ENCODE measurements at places on chromosomes 6 and 20.

DNA sequence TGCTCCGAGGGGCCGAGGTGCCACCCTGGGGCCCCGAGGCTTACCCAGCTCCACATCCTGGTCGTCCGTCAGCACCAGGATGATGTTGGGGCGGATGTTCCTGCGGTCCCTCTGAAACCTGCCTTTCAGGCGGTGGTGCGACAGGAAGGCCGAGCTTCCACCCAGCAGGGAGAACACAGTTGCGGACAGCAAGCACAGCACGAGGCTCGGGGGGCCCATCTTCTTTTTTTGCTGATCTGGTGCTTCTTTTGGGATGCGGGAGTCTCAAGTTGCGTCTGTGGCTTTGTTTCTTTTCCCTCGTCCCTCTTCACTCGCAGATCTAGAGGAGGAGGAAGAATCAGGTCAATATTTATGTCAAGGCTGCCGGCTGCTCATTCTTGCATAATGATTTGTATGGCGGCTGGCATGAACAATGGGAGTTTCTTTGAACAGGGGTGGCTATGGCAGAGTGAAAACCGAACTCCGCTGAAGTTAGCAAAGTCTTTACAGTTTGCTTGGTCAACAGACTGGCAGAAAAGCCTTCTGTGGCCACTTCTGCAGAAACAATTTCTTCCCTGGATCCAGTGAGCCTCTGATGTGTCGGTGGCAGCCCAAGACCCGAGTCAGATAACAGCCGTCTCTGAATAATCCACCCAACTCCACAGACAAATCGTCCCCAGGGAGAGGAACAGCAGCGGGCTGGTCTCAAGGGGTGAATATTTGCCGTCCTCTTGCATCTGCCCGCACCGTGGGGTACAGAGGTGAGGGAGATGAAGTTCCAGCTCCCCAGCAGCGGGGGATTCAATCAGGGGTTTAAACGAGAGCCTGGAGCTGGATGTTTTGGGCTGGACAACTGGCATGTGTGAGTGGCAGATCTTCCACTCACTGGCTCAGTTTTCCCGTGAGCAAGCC lies 27.9 kb downstream of the SULF2 start:
- DNase-seq, result no peak

- no peak for DNase-seq
These were observed 12.1 kb downstream of the PXDC1 start for GRCh38 chr6:3739311-3739897.

- no peak for DNase-seq
These were observed 5.2 kb upstream of the SLCO4A1 start for GRCh38 chr20:62637110-62637509.

DNA sequence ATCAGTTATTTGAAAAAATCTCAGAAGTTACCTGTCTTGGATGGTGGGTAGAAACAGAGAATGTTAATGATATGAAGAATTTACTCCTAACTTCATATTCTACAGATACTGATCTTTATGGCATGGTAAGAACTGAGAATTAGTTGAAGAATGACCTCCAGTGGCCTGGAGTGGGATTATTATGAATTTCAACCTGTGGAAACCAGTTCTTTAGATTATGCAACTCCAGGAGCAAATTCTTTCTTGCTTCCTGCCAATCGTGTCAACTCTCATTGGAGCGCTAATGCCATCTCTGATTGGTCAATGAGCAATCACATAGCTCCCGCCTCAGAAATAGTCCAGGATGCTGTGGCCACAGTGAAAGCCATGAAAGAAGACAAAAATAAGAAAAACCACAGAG lies 40.6 kb downstream of the LYRM2 start:
- DNase-seq, result no peak

DNA sequence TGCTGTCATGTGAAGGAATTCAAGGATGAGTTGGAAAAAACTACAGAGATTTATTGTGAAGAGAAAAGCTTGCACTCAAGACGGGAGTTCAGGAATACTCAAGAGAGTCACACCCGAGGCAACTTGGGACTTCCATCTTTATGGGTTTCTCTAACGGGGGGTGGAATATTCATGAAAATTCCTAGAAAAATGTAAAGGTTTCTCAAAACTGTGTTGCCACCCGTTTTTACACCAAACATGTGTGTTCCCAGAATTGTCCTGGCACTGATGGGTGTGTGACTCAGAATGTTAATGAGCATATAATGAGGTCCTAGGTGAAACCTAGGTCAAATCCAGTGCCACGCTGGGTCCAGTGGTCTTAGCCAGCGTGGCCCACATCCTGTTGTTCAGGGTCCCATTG lies 381.5 kb downstream of the CDH26 start:
- DNase-seq, result no peak

GRCh38 chr20:44084439-44084838 lies 102.5 kb downstream of the JPH2 start:
- DNase-seq, result no peak

DNA sequence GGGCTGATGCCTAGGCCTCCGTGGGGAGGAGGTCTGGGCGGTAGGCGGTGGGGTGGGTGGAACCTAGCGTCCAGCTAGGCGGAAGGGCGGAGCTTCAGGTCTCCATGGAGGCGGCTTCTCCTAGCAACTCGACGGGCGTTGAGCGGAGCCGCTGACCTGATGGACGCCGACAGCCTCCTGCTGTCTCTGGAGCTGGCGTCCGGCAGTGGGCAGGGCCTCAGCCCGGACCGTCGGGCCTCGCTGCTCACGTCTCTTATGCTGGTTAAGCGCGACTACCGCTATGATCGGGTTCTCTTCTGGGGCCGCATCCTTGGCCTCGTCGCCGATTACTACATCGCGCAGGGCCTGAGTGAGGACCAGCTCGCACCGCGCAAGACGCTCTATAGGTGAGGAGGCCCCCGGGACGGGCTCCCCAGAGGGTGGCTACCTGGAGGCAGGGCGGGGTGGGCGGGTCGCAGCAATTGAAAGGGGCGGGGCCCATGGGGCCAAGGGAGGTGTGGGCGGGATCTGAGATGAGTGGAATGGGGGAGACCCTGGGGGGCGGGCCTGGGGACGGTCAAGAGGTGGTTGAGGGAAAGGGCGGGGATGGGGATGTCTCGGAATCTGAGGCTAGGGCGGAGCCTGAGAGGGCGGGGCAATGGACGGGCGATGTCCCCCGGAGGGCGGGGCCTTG lies at the start of gene RSPH9:
Gene RSPH9, plus strand, starts transcription at position 97 of the 673 bp plus-strand sequence. Its CDS starts 63 bp downstream, at position 160.
- DNase-seq, result no peak

DNA sequence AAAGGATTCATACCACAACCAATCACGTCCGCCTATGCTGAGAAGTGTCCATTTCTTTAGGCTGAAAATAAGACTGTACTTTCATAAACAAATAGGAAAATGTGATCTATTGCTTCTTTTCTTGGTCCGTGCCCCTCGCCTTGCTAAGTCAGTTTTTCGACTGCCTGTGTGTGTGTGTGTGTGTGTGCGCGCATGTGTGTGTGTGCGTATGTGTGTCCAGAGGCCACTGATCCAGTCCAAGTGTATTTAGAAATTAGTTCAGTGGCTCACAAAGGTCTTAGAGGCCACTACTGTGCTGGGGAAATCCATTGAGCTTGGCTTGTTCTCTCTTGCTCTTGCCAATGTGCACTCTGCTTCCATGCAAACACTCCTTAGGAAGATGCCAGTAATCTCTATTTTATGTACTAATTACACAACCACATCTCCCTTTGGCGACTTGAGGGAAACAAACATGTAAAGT lies 50.5 kb downstream of the SLC22A23 start:
- DNase-seq, result no peak

DNA sequence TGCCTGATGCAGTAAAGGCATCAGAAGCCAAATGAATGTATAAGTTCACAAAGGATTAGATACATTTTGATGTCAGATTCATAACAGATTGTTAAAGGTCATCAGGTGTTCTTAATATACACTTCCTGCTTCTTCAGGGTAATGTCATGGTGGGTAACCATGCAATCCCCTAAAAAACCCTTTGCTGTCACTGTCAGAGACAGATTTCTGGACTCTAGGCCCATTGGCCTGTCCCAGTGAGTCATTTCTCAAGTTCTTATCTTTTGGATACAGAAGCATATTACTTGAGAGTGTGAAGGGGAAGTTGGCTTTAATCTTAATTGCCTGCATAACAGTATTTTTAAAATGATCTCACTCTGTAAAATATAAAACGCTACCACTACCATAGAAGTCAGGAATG lies 895.6 kb upstream of the MAP3K7 start:
- no peak for DNase-seq

- no peak for DNase-seq
These were observed 327.0 kb downstream of the BMP2 start for GRCh38 chr20:7094438-7094997.

- no peak for DNase-seq
These were observed 297.8 kb downstream of the PRL start for GRCh38 chr6:21999012-21999528.

- no peak for DNase-seq
These were observed 18.1 kb downstream of the NPEPL1 start for GRCh38 chr20:58710481-58711265.

DNA sequence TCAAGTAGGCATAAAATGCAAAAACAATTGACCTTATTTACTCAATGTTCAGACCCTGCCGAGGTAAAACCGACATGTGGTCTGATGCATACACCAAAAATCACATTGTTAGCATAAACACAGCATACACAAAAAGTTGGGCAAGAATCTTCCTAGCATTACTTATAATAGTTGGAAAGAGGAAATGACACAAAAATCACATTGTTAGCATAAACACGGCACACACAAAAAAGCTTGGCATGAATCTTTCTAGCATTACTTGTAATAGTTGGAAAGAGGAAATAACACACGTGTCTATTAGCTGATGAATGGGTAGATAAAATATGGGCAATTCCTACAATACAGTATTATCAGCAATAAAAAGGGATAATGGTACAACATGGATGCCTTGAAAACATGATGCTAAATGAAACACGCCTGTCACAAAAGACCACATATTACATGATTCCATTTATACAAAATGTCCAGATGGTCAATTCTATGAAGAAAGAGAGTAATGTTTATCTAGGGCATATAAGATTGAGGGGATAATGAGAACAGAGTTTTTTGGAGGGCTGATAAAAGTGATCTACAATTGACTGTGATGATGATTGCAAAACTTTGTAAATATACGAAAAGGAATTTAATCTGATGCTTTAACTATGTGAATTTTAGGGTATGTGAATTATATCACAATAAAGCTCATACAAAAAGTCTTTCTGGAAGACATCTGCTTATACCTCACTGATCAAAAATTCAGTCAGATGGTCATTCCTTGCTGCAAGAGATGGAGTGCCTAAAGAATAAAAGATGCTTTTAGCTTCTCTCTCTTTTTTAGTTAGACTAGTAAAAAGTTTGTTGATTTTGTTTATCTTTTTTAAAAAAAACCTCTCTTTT lies 1019.5 kb upstream of the CITED2 start:
- DNase-seq, result no peak

DNA sequence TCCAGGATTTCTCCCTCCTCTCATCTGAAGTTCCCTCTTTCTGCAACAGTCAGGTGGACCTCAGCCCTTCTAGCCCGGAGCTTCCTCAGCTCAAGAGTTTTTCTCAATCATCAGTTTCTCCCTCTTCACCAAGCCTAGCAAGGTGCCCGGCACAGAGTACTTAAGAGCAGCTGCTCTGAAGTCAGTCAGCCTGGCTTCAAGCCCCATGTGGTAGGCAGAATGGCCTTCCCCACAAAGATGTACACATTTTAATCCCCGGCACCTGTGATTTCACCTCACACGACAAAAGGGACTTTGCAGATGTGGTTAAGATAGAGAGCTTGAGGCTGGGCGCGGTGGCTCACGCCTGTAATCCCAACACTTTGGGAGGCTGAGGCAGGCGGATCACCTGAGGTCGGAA lies 15.1 kb upstream of the RBPJL start:
- no peak for DNase-seq

DNA sequence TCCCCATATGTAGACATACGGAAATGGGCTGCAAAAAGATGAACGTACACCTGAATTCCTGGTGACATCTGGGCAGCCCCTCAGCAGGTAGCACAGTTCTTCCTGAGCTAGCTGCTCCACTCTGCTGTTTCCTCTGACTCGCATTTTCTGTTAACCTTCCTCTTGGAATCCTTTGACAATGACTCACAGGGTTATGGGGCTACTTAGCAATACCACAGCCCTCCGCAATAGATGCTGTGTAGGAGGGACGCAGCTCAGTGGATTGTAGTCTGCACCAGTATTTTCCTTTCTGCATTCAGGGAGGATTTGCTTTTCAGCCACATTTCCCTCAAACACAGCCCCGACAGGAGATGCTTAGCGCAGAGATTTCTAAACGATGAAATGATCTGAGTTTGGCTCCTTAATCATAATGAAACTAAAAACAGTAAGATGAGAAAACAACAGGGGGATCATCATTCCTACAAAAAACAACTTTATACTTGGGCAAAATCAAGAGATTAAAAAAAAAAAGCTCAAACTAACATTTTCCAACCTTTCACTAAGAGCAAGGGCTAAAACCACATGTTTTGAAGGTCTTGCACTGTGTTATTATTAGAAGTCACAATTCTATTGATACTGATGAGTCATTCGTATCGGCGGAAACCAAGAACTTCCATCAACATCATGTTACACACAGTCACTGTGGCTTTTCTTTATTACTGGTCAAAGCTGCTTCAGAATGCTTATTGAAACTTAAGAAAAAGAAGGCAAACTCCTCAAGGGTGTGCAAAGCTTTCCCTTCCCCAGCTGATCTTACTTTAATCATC lies 12.2 kb downstream of the BACH2 start:
- DNase-seq, result no peak

- no peak for DNase-seq
These were observed 70.8 kb upstream of the ATXN1 start for GRCh38 chr6:16832043-16832567.

DNA sequence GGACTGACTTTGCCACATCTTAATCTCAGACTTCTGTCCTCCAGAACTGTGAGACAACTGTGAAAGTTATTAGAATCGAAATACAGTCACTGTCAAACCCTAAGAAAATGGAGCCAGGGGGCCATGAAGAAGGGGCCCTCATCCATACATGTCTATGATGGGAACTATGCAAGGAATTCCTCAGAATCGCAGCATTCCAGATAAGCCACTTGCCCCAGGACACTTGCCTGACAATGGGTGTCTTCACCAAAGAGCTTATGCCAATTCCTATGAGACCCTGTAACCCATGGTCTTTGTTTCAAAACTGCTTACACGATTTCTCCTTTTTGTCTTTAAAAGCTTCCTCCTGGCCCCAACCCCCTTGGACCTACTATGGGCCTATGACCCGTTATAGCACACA lies 90.4 kb upstream of the FOXP4 start:
- no peak for DNase-seq

GRCh38 chr6:157157258-157157657 lies 166.1 kb downstream of the TMEM242 start:
- no peak for DNase-seq

GRCh38 chr6:17525637-17526036 lies 74.5 kb upstream of the FAM8A1 start:
- no peak for DNase-seq

DNA sequence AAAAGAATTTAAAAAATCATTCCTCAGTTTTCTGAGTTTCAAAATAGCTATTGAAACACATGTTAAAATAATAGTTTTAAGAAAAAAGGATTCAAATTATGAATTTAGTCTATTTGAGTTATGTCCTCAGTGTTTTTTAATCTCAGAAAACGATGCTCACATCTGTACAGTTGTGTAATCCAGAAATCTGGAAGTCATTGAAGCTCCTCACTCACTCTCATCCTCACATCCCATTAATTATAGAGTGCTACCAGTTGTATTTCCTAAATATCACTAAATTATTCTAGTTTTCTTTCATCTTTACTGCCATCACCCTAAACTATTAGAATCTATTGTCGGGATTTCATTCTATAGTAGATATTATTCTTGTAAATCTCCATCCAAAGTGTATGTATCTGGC lies 234.7 kb upstream of the RIMS1 start:
- no peak for DNase-seq

GRCh38 chr20:52847029-52847660 lies 125.0 kb upstream of the TSHZ2 start:
- DNase-seq, result no peak

GRCh38 chr20:7790189-7790588 lies 150.1 kb downstream of the HAO1 start:
- DNase-seq, result no peak

- DNase-seq, result no peak
These were observed 45.4 kb upstream of the ECI2 start for GRCh38 chr6:4180652-4181255.

Measured in stimulated activated CD4-positive, alpha-beta T cell treated with anti-CD3 and anti-CD28 coated beads, Interleukin-1b, Interleukin-23, amount 100 ng/mL, for 1 hour (primary cell).